ENCODE measurements at places on chromosomes 3 and 15. TPM values are rescaled to one million over a fixed set of nuclear protein-coding genes. Genes with fewer than 3 reads are reported as not detected.
A peak's percentile ranks its signal among the peaks of the same experiment; 100 is the strongest.

DNA sequence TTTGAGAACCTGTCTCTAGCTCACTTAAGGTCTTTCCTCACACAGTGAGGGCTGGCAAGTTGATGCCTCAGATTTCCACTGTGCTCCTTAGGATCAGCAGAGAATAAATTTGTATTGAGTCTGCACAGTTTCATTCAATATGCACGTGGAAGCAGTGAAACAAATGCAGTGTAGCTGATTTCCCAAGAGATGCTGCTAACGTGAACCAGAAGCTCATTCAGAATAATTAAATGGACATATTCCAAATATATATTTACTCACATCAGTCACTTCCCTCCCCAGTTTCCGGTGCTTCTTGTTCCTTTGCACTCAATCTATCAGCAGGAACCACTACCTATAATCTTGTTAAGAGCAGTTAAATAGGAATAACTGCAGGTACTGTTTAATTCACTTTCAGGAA is 86.1 kb downstream of the UNC13C start:
- no peak for DNase-seq

DNA sequence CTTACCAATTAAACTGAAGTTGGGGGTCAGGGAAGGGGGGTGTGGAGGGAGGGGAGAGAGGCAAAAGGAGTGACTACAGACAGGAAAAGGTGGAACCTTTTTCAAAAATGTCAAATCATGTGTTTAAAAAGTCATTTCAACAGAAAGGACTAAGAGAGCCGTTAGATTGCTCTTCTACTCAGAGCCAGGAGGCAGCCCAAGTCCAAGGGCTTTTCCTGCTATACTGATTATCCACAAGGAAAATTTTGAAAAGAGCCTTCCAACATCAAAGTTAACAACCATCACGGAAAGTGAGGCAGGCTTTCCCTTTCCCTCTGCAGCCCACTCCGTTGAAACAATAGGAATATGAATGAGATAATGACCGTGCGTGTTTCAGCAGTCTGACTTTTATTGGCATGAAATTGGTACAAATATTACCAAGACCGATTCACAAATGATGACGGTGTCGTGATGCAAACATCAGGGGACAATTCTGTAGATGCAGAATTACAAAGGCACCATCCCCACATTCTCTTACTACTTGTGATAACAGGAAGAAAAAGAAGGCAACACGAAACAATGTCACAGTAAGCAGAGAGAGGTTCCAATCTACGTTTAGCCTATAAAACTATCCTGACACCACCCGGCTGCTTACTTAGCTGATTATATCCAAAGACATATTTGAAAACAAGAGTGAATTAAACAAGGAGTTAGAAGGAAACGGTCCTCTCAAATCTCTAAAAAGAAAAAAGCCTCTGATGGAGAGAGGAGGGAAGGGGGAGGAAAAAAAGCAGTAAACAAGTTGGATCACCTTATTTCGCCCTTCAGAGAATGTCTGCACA is 453.7 kb downstream of the FOXP1 start:
- DNase-seq = no peak

- no peak for DNase-seq
Observed at GRCh38 chr15:59998305-59998949, 5.7 kb upstream of the FOXB1 start.

DNA sequence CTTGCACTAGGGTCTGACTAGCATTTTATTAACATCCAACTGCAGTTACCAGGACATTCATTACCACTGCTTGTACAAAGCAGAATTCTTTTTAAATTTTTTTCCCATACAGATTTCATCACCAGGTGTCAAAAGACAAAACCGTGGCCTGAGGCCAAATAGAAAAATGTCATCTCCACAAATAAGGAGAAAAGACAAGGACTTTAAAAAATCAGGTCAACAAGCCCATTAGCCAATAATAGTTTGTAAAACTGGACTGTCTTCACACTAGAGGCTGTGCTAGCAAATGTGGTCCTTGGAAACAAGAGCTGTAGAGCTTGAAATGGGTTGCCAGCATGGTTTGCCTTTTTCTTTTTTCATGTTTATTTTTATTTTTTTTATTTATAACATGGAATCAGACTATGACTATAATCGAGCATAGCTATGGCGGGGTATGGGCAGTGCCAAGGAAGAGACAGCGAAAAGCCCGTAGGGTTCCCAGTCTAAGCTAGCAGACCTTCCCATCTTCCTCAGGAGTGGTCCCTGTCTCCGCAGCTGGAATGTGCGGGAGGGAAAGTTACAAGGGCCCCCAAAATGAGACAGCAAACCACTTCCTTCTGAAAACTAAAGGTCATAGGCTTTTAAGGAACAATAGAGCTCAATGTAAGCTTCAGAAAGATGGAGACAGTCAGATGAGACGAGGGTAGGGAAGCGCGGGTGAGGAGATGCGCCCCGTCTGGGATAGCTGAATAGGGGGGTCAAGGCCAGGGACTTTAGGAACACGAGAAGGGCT is 1.5 kb downstream of the PTPN9 start:
- peak; percentile 74 for DNase-seq

- no peak for DNase-seq
Observed at GRCh38 chr3:60669636-60670035, 581.6 kb downstream of the FHIT start.

DNA sequence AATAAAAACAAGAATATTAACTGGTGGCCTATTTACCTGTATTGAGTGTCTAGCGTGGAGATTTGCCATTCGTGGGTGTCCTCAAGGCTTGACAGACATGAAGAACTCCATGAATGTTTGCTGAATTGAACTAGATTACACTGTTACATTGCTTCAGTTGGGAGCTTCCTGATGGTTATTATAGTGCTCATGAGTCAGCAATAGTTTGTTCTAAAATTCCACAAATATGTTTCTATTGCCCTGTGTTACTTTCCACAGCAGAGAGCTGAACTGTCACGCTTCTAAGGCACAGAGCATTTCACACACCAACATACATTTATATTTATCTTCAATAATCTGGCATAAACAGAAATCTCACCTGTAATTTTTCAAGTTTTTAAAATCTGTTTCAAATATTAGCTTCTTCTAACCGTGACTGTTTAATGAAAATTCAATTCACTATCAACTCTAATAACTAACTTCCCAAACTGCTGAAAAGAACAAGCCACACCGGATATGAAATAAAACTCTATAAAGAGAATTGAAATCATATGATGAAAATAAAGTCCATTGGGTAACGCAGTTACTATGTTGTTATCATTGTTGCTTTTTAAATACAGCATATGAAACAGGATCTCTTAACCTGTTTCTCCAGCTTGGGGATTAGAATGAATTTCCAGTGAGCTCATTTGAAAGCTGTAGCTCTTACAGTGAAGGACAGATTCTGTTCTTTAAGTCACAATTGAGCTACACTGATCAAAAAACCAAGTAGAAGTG is 61.2 kb upstream of the MCF2L2 start:
- no peak for DNase-seq

DNA sequence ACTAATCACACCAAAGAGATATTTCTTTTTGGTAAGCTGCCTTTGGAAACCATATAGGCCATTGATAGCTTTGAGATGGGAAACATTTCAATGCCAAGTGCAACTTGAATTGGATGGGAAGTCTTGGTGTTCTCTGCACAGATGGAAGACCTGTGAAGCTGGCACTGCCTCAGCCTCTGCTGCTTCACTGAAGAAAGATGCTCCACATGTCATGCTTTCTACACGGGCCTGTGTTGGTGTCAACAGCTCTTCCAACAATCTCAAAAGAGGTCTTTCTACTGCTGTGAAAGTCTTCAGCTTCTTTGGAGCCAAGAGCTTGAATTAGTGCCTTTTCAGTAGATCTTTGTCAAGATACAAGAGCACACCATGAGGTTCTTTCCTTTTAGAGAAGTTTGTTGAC is 169.0 kb downstream of the SPATA16 start:
- DNase-seq = no peak

DNA sequence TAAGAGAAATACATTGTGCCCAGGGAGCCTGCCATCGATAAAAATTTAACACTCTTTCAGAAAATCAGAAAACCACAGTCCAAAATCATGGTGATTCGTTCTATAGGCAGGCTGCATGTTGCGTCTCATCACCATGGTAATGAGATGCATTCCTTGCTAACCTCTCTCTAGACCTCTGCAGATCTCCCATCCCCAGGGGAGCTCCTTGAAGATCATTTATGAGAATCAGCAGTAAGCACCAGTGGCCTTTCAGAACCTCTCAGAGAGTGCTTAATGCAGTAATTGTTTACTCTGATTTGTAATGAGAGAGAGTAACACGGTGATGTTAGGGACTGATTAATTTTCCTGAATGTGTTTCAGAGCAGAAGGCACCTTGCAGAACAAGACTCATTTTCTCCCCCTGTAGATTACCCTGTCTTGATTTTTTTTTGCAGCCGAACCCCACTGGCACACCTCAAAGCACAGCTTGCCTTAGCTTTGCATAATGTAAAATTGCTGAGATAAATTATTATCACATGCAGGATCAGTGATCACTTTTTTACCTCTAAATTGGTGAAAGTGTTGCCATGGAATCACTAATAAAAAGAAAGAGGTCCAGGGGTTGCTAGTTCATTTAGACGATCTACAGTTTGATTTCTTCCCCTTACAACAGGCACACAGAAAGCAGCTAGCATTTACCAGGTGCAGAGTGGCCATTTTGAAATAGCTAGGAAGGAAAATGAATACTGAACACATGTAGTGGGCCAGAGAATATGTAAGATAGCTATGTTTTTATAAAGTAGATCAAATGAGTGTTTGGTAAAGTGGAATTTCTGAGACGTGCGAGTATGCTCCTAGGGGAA is 98.9 kb upstream of the CHL1 start:
- DNase-seq = no peak

DNA sequence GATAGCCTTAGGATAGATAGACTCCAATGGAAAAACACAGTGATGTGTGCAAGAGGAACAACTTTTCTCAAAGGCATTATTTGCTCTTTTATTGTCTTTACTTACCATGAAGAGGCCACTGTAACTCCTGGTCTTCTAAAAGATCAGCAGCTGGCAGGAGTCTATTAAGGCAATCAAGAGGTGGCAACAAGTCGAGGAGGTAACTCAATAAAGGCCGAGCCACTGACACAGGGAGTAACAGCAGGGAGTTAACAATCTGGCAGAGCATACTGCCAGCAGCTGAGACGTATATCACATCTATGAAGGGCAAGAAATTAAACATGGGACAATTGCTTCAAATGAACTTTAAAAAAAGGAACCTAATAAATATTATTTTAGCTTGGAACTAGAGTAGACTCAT is 106.2 kb downstream of the HERC1 start:
- DNase-seq = no peak

DNA sequence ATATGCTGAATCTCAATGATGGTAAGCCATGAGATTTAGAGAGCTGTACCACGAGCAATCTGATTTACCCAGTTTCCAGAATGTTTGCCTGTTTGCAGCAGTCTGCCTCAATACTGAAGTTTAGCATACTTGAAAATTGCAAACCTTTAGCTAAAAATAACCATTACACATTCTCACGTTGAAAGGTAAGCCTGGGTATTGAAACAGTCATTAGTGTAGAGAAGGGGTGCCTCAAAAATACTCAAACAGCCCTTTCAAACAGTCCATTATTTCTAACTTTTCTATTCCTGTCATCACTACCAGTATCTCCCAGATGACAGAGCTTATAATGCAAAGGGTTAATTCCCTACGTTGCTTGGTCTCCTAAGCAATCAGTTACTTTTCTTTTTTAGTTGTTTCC is 111.8 kb upstream of the MBNL1 start:
- no peak for DNase-seq

- DNase-seq = no peak
Observed at GRCh38 chr15:85619992-85620689, 174.6 kb downstream of the KLHL25 start.

DNA sequence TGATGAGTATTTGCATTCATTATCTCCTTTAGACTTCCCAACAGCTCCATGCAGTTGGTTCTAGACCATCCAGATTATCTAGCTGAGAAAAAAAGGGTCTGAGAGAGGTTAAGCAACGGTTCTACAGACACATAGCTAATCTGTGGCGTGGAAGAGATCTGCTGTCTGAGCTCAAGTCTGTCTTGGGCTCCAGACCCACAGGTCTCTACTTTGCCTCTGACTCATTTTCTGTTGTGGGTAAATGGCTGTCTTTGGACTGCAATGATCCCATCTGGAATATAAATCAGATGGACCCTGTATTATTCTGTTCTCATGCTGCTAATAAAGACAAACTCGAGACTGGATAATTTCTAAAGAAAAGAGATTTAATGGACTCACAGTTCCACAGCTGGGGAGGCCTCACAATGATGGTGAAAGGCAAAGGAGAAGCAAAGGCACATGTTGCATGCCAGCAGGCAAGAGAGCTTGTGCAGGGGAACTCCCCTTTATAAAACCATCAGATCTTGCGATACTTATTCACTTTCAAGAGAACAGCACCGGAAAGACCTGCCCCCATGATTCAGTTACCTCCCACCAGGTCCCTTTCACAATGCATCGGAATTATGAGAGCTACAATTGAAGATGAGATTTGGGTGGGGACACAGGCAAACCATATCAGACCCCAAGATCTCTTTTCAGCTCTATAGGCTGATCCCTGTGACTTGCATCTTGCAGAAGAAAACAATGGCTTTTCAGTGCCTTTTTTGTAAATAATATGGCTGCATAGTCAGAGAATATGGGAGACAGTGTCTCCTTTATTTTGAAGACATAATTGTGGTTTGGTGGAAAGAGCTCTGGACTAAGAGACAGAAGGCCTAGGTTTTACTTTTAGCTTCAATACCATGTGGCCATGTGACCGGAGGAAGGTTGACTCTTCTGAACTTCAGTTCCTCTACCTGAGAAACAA is 24.7 kb downstream of the CEMIP start:
- DNase-seq = no peak

DNA sequence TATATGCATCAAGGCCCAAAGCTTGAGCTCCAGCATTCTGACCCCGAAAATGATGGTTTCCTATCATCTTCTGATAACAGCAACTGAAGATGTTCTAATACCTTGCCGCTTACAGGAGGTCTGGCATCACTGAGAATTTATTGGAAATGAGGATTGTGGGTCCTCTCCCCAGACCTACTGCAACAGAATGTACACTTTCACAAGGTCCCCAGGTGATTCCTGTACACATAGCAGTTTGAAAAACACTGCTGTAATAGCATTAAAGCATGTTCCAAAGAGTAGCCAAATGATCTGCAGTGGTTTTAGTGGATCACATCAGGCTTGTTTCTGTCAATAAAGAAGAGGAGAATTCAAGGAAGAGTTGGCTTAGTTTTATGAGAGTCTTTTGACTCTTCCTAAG is 11.3 kb downstream of the TGFBR2 start:
- DNase-seq = no peak

GP5 gene
- 0.06 TPM for total RNA-seq

IRAK2 gene
- total RNA-seq = 8.6 TPM

CHST2 gene
- 4.1 TPM for total RNA-seq

CHL1 gene
- total RNA-seq = 32.7 TPM

GOLGA8B gene
- total RNA-seq = 57.1 TPM

GOLGA8Q gene
- 0.13 TPM for total RNA-seq

P3H2 gene
- 34.9 TPM for total RNA-seq

ZNF148 gene
- total RNA-seq = 15.9 TPM

PHLDB2 gene
- 23.5 TPM for total RNA-seq

FETUB gene
- total RNA-seq = 10.3 TPM

All from lower leg skin (tissue), 4 donors.